ENCODE measurements at places on chromosomes 16 and 17.

- DNase-seq: no peak
These were observed 2.2 kb downstream of the TELO2 start for GRCh38 chr16:1495211-1495888.

DNA sequence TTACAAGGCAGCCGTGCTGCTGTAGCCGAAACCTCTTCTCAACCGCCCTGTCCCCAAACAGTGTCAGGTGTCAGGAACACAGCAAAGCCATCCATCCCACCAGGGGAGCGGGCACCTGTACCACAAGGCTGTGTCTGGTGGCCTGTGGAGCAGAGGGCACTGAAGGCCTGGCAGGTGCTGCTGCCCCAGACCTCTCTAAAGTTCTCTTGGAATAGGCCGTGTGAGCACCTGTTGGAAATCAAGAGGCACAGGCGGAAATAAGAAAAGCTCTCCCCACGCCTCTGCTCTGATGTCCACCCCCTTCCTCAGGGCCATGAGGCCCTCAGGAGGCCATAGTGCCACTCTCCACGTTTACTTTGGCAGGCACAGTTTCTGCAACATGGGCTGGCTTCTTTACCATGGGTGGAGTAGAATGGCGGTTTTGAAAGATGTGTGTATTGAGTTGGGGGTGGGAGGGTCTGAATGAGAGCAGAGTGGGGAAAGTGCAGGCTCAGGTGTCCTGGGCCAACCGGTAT is 99.9 kb upstream of the ZNF750 start:
- no peak for DNase-seq

DNA sequence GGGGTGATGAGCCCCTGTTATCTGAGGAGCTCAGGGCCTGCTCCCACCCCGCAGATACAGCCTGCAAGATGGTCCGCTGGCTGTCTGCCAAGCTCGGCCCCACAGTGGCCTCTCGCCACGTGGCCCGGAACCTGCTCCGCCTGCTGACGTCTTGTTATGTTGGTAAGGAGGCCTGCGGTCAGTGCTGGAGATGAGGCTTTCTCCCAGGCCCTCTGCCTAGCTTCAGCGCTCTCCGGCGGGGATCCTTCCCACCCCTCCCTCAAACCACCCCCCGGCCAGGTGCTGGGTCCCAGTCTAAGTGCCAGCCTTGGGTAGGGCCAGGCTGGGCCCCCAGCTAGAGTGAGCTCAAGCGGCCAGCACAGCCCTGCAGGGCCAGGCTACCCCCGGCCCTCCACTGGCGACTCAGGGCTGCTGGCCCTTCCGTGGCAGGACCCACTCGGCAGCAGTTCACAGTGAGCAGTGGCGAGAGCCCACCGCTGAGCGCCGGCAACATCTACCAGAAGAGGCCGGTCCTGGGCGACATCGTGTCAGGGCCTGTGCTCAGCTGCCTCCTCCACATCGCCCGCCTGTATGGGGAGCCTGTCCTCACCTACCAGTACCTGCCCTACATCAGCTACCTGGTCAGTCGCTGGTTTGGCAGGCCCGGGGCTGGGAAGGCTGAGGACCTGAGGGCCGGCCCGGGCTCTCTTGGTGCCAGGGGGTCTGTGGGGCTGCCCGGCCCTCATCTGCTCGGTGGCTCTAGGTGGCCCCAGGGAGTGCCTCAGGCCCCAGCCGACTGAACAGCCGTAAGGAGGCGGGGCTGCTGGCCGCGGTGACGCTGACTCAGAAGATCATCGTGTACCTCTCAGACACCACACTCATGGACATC is 6.1 kb downstream of the WDR81 start:
- no peak for DNase-seq

DNA sequence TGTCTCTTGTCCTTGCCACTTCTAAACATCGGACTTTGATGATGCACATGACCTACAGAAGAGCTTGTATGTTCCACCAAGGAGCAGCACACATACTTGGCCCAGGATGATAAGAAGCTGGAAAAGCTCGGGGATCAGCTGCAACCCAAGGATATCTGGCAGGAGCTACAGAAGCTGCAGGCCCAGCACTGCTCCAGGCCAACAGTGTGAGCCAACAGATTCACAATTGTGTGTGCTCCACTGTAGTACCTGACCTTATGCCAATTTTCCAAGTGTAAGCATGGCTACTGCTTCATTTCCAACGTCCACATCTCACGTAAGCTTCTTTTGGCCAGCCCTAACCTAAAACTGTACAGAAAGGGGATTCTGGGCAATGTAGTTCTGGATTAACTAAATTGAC is 83.4 kb downstream of the COX10 start:
- no peak for DNase-seq

DNA sequence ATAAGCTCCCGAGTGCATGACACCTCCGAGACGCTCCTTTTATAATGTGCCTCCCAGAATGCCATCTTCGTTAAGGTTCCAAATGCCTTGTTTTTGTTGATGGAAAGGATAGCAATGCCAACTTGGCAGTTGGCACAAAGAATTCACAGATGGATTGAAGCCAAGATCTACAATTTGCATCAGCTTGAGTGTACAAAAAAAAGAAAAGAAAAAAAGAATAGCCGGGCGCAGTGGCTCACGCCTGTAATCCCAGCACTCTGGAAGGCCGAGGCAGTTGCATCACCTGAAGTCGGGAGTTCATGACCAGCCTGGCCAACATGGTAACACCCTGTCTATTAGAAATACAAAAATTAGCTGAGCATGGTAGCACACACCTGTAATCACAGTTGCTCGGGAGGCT is 7.6 kb downstream of the TBC1D16 start:
- no peak for DNase-seq

DNA sequence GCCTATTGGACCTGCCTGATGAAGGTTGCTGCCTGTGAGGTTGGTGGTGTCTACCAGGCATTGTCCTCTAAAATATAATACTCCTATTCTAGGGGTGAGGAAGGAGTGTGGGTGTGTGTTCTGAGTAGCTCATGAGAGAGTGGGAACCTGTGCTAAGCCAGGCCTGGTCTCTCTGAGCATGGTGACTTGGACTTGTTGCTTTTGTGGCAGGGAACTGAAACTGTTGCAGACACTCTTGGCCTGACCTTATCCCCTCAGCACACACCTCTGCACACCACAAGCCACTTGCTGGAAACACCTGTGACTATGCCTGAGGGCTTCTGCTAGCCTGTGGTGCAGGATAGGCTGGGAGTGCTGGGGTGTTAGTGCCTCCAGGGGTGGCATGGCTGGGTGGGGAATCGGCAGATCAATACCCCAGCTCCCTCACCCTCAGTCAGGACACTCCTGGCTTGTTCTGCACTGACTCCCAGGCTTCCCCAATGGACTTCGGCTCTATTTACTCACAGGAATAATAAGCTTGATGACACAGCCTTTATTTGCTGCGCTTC is 29.9 kb downstream of the PLCG2 start:
- no peak for DNase-seq

DNA sequence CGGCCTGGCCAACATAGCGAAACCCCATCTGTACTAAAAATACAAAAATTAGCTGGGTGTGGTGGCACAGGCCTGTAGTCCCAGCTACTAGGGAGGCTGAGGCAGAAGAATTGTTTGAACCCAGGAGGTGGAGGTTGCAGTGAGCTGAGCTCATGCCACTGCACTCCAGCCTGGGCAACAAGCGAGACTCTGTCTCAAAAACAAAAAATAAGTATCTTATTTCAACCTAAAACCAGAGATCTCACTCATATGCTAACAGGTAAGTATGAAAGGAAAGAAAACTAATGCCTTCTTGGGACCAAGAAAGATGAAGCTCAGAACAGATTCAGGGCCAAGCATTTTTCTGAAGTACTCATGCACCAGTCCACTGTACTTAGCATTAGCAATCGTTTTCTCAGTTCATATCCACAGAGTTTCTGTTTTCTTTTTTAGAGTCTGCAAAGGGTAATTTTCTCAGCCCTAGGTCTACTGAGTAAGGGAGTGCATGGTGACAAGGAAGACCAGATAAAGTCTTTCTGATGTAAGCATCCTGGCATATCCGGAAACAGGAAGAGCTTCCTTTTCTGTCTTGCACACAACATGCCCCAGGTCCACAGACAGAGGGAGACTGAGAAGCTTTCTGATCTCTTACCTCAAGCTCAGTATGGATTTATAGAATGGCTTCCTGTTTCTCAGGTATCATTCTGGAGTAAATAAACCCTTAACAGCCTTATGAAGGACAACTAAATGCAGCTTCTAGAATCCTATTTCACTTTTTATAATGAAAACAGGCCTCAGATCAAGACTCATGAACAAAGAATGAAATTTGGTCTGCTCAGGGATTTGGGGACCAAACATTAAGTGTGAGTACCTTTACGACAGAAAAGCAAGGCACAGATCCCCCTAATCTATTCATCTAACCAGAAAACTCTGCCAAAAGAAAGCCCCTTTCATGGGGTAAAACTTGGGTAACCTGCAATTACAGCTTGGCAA is 38.7 kb upstream of the FOXJ1 start:
- DNase-seq: no peak

GRCh38 chr17:76136276-76137000 is 4.6 kb downstream of the FOXJ1 start:
- DNase-seq: no peak

DNA sequence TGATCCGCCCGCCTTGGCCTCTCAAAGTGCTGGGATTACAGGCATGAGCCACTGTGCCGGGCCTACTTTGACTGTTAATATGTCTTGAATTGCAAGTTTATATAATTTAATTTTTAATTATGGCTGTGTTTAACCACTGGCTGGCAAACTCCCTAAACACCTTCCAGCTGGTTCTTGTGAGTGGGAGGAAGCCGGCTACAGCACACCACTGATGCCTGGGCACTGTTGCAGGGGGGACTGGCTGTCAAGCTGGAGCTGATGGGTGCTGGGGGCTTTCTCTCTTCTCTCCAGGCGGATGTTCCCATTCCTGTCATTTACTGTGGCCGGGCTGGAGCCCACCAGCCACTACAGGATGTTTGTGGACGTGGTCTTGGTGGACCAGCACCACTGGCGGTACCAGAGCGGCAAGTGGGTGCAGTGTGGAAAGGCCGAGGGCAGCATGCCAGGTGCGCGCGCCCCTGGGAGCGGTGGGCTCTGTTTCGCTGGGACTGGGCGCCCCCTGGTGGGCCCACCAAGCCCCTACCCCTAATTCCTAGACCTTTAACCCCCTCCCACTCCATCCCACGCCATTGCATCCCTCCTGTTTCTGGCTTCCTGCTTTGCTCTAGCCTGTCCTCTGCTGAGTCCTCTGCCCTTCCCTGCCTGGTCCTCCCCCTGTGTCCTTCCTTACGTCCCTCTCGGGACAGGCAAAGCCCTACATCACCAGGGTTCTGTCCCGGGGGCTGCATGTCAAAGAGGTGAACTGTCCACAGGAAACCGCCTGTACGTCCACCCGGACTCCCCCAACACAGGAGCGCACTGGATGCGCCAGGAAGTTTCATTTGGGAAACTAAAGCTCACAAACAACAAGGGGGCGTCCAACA is 9.5 kb downstream of the TBX21 start:
- no peak for DNase-seq

DNA sequence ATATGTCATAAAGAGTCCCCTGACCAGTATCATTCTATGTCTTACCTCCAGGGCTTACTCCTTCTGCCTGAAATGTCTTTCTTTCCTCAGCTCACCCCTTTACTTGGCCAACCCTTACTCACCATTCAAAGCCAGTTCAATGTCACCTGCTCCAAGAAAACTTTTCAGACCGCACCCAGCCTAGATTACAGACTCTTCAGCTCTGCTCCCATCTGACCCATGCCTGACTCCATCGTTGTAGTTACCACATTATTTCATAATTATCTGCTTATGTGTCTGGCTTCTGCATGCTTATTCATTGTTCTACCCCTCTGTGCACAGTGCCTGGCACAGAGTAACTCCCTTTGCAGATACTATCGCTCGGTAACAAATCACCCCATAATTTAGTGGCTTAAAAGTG is 62.5 kb upstream of the TOB1 start:
- DNase-seq: no peak

DNA sequence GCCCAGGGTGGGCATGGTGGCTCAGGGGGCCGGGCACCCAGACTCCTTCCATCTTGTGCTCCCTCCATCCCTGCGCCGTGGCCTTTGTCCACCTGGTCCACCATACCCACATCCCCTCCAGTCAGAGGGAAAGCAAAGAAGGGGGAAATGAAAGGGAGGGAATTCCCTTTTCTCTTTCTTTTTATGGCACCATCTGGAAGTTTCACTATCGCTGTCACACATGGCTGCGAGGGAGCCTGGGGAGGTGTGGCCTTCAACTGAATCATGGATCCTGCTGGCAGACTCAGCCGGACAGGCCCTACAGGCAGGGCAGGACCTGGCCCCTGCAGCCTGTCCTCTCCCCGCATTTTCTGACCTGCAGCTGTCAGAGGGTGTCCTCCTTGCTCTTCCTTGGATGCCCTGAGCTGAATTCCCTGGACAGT is 6.2 kb downstream of the SLC12A3 start:
- peak; percentile 60 for DNase-seq

DNA sequence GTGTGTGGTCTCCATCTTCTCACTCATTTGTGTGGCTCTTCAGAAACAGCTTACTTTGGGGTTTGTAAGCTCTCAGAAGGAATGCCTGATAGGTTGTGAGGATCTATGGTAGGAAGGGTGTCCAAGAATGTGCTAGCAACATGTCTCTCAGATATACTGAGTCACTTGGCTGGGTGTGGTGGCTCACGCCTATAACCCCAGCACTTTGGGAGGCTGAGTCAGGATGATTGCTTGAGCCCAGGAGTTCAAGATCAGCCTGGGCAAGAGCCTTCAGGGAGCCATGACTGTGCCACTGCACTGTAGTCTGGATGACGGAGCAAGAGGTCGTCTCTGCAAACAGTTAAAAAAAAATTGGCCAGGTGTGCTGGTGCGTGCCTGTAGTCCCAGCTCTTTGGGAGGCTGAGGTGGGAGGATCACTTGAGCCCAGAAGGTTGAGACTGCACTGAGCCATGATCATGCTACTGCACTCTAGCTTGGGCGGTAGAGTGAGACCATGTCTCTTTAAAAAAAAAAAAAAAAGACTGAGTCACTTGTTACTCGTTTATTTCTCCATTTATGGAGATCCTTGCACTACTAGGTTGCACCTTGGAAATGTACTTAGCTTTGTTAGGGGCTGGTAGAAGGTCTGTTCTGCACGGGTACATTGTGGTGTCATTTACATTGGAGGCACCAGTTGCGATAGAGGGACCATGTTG is 232.0 kb downstream of the SNX29 start:
- DNase-seq: no peak

GRCh38 chr16:31224092-31224955 is 7.4 kb upstream of the PYDC1 start:
- DNase-seq: no peak

GRCh38 chr17:74424657-74425056 is 7.2 kb upstream of the GPRC5C start:
- DNase-seq: no peak

GRCh38 chr16:65876056-65876408 is 490.5 kb upstream of the CDH5 start:
- DNase-seq: no peak
